ENCODE measurements at places on chromosomes 7 and 10.

DNA sequence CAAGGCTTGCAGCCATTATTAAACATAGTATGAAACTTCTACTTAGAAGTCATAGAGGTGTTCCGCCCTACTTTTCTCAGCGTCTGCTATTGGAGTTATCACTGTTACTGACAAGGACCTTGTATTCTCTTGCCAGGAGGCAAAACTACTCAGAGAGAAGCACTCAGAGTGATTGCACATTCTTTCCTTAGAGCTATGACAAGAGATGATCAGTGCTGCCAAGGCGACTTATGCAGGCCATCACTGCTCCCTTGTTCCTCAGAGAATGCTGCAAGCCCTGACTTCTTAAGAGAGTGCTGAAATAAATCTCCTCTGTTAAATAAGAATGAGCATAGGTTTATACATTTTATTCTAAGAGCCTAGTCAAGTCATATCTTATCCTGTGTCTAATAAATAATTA, 534.6 kb upstream of the PHF14 start:
- no peak for DNase-seq

GRCh38 chr7:157476201-157476600, 139.4 kb downstream of the DNAJB6 start:
- DNase-seq, result no peak

DNA sequence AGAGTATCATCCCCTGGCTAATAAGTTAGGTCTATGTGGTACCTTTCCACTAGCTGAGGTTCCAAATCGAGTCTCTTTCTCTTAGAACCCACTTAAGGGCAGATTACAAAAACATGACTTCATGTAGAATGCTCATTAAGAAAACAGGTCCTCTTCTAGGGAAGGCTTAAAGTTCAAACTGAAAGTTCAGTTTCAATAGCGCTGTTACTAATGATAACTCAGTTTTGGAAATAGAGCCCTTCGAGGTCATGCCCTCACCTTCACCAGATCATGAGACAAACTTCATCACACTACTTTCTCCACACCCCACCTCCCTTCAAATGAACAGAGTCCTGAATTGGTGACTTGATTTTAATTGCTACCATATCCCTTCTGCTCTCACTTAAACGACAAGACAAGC, 26.2 kb downstream of the HGF start:
- DNase-seq, result no peak

- no peak for DNase-seq
Observed at GRCh38 chr7:140901941-140902302, 22.8 kb downstream of the BRAF start.

- no peak for DNase-seq
Observed at GRCh38 chr7:146115851-146116520, 615 bp upstream of the CNTNAP2 start.

GRCh38 chr10:114709984-114710383, 51.9 kb upstream of the ABLIM1 start:
- DNase-seq, result no peak

GRCh38 chr7:100396421-100396982, 23.2 kb downstream of the PILRA start:
- DNase-seq, result no peak
